ENCODE measurements at places on chromosomes 5 and 9. TPM values are rescaled to one million over a fixed set of nuclear protein-coding genes. Genes with fewer than 3 reads are reported as not detected.

Gene BARHL1
- total RNA-seq = not detected

Gene GPR107
- total RNA-seq = 19.3 TPM

Gene PCDHGB1
- total RNA-seq = 4.3 TPM

Gene CDKN2B
- total RNA-seq = 33.1 TPM

Gene TMEM252
- total RNA-seq = not detected

Gene HAND1
- not detected for total RNA-seq

Gene BAAT
- total RNA-seq = not detected

Gene LMX1B
- total RNA-seq = 0.60 TPM

Gene GABRA1
- total RNA-seq = not detected

Gene NR2F1
- total RNA-seq = 70.0 TPM

Gene CCNI2
- not detected for total RNA-seq

Gene DNM1
- total RNA-seq = 46.3 TPM

Gene GADD45G
- 5.7 TPM for total RNA-seq

Gene AGXT2
- total RNA-seq = not detected

Gene ADRB2
- 7.2 TPM for total RNA-seq

Gene AGPAT2
- total RNA-seq = 79.6 TPM

Gene EMB
- 9.4 TPM for total RNA-seq

Gene PSAT1
- 9.0 TPM for total RNA-seq

Gene LCN1
- not detected for total RNA-seq

Gene GKAP1
- 5.7 TPM for total RNA-seq

Gene TEK
- total RNA-seq = 14.7 TPM

Gene LOX
- total RNA-seq = 15.3 TPM

Gene DHX29
- 28.5 TPM for total RNA-seq

Gene PDLIM4
- total RNA-seq = 32.4 TPM

Gene TEX48
- total RNA-seq = not detected

Gene TMEFF1
- not detected for total RNA-seq

Gene EGR1
- total RNA-seq = 14.1 TPM

Gene OTP
- total RNA-seq = not detected

Data from tibial nerve (tissue), 4 donors.